NCI-H1092 (cell line): ENCODE measurements at places on chromosomes 13 and 19.
A peak's percentile ranks its signal among the peaks of the same experiment; 100 is the strongest.

GRCh38 chr13:100090861-100091260 is 2.0 kb downstream of the PCCA start:
- DNase-seq = no peak

DNA sequence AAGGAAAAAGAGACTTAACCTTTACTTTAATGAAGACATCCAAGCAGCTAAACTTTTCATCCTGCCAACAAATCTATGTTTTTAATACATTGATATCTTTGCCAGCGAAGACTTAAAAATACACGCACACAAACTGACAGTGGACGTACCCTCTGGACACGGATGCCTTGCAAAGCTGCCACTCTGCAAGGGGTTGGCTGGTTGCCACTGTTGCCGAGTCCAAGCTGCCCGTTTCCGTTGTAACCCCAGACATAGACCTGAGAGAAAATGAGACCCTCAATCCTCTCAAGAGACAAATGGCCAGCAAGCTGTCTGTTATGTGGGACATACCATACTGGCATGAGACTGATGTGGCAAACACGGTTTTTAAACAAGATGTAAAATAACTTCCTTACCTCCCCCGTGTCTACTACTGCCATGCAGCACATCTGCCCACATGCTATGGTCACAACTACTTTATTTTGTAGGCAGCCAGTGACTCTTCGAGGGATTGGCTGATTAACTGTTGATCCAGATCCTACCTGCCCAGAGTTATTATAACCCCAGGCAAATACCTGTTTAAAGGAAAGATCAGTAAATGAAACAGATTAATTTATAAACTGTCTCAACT is 21.2 kb downstream of the RCBTB2 start:
- DNase-seq = peak; percentile 26

DNA sequence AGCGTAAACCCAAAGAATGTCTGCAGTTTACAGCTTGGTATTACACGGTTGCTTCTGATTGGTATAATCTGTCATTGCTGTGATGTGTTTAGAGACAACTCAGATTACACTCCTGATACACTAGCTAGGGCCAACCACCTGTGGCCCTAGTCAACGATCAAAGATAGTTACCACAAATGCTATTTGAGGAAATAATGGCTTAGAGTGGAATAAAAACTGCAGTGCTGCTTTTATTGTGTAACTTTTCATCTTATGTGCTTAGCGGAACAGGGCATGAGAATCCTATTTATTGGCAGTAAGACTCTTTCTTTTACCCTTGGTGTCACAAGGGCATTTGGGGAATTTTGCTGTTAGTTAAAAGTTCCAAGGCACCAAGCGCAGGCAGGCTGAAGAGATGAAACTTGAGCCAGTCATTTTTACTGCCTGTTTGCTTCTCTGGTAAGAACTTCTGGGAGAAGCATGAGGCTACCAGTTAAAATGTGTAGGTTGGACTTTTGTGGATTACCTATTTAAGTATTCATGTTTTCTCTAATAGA is 363.3 kb downstream of the KCNRG start:
- no peak for DNase-seq

DNA sequence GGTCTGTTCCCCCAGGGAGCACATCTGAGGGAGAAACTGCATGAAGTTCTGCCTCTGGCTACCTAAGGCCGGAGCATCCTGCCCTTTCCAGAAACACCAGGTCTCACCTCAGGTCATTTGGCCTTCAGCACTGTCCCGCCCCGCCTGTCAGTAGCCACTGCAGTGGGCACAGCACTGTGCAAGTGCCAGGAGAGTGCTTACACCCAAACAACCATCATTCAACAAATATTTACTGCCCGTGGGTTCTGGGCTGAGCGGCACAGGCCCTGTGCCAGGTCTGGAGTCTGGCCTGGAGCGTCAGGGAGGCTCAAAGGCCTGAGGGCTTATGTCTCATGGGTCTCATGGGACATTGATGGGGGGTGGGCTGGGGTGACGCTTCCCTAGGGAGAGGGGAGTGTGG is 2.8 kb downstream of the USF2 start:
- no peak for DNase-seq

GRCh38 chr13:76024151-76024550 is 388.0 kb downstream of the LMO7 start:
- DNase-seq = no peak

- no peak for DNase-seq
These were observed 4.9 kb upstream of the HSPH1 start for GRCh38 chr13:31166591-31166990.
